ENCODE measurements at places on chromosomes 13 and 19.

DNA sequence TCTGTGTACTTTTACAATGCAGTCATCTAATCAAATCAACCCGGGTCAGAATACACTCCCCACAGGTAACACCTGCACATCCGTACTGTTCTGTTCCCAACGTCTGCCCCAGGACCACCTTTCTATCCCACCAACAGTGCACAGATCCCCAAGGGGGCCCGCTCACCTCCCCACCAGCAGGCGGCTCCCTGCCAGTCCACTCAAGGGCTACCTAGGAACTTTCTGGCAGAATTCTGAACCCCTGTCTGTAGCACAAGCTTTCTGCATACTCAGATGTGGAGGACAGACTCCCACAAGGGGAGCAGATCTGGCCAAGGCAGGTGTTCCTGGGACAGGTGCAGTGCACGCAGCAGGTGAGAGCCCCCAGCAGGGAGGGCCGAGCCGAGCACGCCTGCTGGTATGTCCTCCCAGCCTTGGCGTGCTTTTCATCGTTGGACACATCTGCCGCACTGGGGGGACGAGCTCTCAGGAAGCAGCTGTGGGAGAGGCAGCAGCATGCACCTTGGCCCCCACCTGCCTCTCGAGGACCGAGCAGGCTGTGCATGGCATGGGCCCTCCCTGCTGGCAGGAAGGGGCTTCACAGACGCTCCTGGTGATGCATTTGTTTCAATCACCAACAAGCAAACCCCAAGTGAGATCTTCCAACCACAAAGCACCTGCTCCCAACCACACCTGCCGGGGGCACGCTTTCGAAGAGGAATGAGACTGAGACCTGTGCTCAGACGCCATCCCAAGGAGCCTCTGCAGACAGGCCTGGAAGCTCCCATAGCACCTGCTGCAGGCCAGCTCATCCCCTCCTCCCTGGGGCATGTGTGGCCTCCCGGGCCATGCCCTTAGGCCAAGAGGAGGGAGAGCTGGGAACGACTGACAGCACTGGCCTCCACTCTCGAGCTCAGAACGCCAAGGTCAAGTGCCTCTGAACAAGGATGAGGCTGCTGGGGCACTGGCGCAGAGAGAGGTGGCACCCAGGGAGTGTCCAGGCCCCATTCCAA lies 35.9 kb downstream of the RAB20 start:
- DNase-seq = no peak

GRCh38 chr19:51433043-51433442 lies 15.6 kb upstream of the SIGLEC10 start:
- no peak for DNase-seq

- DNase-seq = no peak
These were observed 11.8 kb downstream of the DAPK3 start for GRCh38 chr19:3958836-3959765.

DNA sequence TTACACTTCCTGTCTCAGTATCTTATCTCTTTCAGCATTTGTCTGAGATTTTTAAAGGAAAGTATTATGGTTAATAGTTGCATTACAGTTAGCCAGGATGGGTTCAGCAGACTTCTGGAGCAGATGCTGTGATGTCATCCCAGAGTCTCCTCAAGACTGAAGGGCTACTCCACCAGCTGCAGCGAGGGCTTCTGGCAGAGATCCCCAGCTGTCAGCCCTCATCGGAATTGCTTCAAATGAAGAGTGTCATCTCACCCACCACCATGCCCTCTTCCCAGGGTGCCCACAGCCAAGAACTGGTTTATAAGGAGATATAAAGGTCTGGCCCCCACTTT lies 84.4 kb downstream of the FAM216B start:
- DNase-seq = no peak

GRCh38 chr13:53206455-53206854 lies 177.8 kb downstream of the OLFM4 start:
- no peak for DNase-seq

- no peak for DNase-seq
These were observed 128.3 kb upstream of the MIR17HG start for GRCh38 chr13:91219201-91219600.

DNA sequence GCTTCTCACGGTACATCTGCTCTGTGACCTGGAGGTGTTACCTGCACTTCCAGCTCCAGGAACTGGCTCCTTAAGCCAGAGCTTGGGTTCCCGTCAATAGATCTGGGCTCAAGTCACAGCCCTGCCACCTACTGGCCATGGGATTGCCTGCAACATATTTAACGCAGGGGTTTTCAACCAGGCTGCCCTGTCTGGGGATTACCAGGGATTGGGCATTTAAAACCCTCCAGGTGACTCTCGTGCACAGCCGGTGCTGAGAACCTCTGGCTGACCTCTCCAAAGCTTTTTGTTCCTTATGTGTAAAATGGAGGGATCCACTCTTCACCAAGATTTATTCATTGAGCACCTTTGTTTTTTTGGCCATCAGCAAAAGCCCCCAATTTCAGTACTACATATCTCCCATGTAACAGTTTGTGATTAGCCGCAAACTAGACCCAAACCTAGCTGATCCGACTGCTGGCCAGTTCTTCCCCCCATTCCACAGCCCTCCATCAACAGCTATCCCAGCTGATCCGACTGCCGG lies 76.6 kb upstream of the STK24 start:
- DNase-seq = peak; percentile 73
